ENCODE measurements at places on chromosomes 6 and 20.

DNA sequence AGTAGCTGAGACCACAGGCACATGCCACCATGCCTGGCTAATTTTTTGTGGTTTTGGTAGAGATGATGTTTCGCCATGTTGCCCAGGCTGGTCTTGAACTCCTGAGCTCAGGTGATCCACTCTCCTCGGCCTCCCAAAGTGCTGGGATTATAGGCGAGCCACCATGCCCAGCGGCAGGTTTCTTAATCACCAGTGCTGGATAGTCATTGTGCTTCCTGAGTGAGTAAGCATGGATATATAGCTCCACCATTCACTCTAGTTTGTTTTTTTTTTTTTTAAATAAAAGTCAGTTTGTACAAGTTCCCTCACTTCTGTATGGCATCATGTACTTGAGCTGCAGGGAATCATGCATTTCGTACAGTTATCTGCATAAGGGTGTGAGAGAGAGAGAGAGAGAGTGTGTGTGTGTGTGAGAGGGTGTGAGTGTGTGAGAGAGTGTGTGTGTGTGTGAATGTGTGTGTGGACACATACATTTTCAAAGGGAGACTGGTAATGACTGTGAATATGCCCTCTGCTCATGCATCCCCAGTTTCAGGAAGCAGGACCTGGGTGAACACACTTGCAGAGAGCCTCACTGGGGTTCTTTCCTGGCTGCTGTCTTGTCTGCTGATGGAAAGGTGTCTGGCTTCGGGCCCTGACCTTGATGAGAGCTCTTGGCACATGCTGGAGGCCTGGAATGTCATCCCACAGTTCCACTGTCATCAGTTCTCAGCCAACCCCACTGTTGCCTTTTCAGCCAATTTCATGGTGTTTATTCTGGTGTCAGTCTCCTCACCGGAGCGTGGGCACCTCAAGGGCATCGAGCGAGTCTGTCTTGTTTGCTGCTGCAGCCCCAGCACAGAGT, 65.0 kb upstream of the XRN2 start:
- no peak for DNase-seq

DNA sequence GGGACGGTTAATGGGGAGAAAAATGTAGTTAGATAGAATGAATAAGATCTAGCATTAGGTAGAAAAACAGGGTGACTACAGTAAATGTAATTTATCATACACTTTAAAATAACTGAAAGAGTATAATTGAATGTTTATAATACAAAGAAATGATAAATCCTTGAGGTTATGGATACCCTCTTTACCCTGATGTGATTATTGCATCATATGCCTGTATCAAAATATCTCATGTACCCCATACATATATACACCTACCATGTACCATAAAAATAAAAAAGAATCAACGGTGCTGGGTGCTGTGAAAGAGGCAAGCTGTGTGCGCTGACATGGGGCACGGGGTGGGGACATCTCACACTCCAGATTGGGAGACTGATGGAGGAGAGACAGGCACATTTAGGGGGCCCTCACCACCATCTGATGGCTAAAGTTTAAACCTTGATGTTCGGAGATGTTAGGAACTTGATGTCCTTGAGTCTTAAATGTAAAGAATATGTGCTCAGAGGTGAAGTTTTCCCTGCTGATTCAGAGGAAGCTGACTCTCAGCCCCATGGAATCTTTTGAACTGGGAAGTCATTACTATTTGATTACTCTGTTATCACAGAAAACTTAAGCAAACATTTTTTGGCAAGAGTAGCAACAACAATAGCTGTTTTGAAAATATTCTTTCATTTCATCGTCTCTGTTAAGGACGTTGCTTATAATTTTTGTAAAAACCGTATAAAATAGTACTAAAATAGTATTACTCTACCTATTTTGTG, 26.4 kb upstream of the RFPL4B start:
- DNase-seq: no peak

DNA sequence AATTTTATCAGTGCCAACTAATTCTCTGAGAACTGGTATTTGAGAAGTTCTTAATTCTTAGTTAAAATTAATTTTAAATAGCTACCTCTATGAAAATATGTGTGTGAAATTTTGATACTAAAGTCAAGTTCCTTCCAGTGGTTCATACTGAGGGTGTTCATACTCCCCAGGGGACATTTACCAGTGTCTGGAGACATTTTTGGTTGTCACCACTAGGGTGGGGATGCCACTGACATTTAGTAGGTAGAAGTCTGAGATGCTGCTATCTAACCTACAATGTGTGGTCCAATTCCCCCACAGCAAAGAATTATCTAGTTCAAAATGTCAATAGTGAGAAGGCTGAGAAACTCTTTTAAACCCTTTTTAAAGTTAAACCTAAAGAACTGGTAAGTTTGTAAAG, 463.8 kb downstream of the ADGRB3 start:
- DNase-seq: no peak

DNA sequence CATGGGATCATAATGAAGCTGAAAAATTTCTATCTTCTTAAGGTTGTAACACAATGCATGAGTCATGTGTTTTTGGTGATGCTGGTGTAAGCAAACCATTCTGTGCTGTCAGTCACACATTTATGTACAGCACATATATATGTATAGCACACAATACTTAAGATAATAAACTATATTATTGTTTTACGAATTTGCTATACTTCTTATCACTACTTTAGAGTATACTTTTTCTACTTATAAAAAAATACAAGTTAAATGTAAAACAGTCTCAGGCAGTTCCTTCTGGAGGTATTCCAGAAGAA, 920.1 kb upstream of the FLRT3 start:
- DNase-seq: no peak

DNA sequence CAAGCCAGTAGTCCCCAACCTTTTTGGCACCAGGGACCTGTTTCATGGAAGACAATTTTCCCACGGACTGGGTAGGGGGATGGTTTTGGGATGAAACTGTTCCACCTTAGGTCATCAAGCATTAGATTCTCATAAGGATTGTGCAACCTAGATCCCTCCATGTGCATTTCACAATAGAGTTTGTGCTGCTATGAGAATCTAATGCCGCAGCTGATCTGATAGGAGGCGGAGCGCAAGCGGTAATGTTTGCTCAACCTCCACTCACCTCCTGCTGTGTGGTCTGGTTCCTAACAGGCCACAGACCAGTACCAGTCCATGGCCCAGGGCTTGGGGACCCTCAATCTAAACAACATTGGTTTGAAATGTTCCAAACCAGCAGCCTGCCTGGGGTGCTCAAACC, 137.0 kb upstream of the STXBP5 start:
- no peak for DNase-seq

GRCh38 chr6:139752086-139752485, 377.6 kb upstream of the CITED2 start:
- no peak for DNase-seq

DNA sequence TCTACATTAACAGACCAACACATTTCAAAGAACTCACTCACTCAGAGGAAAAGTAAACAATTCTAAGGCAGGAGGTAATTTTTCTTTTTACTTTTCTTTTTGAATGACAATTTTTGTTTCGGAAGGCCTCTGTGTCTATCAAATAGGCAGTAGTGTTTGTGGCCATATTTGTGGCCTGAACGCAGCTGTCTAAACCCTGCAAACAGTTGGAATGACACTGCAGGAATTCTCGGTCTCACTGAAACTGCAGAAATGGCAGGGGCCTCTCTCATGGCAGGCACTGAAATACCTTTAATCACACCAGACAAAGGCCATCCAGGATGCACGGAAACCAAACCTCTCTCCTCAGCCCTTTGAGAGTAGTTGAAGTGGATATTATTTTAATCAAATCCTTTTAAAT, 30.4 kb downstream of the FYN start:
- DNase-seq: no peak

DNA sequence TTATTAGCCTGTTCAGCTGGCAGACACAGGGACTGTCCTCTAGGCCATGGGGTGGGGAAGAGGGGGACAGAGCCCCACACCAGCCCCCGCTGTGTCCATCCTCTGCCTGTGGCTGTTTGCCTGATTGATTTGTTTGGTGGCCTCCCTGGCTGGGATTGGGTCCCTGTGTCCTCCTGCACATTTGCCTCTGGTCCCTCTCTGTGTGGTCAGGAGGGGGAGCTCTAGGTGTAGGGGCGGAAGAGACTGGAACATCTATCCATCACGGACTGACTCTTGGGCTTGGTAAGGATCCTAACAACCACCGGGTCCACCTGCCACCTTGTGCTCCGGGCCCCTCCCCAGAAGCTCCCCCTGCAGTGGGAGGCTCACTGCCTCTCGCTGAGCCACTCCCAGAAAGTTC, 38.4 kb upstream of the CCDC167 start:
- DNase-seq: no peak

GRCh38 chr20:10658876-10659632, 14.7 kb downstream of the JAG1 start:
- DNase-seq: no peak

- DNase-seq: no peak
Observed at GRCh38 chr20:19940988-19941460, 76.1 kb upstream of the NAA20 start.

DNA sequence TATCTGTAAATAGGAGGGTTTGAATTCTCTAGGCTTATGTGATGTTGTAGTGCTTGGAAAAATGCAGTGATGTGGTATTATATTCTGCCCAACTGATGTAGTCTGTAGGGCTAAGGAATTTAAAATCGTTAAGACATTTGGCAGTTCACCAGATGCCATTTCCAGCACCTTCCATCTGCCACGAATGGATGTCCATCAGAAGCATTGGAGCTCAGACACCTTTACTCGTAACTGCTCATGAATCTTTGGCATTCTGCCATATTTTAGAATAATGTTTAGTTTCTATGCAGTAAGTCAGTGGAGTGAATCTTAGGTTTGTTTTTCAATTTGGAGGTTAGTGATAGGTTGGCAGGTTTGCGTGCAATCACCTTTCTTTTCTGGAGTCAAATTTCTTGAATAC, 2.4 kb upstream of the SYTL3 start:
- DNase-seq: no peak

DNA sequence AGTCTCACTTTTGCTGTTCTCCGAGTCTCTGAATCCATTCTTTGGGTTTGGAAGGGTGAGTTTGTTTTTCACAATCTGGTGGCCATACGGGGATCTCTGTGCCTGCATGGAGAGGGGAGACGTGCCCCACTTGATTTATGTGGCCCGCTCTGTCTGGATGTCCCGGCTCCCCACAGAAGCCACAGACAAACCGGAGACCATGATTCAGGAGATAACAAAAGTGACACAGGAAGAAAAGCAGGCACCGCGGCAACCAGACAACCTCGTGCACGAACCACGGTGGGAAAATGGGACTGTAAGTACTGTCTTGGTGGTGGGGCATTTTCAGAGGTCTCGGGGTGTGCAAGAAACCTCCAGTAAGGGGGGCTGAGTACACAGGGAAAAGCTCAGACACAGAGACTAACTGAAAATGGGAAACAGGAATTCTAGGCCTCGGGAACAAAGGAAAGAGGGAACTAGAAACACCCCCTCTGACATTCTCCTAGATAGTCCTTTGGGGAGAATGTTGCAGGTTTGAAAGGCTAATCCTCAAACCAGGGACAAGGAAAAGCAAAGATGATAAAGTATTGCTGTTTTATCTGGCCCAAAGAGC, 22.1 kb upstream of the ZNF318 start:
- peak; percentile 35 for DNase-seq

DNA sequence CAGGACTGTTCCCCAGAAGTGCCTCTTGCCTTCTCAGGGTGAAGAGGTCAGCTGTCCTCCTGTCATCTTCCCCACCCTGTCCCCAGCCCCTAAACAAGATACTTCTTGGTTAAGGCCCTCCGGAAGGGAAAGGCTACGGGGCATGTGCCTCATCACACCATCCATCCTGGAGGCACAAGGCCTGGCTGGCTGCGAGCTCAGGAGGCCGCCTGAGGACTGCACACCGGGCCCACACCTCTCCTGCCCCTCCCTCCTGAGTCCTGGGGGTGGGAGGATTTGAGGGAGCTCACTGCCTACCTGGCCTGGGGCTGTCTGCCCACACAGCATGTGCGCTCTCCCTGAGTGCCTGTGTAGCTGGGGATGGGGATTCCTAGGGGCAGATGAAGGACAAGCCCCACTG, 9.8 kb downstream of the PI16 start:
- DNase-seq: no peak

- peak; percentile 52 for DNase-seq
Observed at GRCh38 chr6:44002593-44003344, 124.5 kb downstream of the MRPL14 start.

GRCh38 chr20:4443016-4443415, 278.7 kb upstream of the PRND start:
- DNase-seq: no peak

GRCh38 chr6:143394389-143394788, 56.1 kb downstream of the ADAT2 start:
- DNase-seq: no peak

DNA sequence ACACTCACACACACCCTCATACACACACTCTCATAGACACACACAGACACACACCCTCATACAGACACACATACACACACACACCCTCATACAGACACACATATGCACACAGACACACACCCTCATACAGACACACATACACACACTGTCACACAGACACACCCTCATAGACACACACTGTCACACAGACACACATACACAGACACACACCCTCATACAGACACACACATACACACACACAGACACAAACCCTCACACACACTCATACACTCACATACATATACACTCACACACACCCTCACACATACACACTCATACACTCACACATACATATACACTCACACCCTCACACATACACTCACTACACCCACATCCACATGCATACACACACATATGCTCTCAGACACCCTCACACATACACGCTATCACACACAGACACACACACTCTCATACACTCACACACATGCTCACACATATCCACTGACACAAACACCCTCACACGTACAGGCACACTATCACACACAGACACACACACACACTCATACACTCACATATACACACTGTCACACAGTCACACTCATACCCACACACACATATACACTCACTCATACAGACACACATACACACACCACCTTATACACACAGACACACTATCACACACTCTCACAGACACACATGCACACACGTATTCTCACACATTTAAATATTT, 9.1 kb downstream of the ADIG start:
- DNase-seq: no peak

DNA sequence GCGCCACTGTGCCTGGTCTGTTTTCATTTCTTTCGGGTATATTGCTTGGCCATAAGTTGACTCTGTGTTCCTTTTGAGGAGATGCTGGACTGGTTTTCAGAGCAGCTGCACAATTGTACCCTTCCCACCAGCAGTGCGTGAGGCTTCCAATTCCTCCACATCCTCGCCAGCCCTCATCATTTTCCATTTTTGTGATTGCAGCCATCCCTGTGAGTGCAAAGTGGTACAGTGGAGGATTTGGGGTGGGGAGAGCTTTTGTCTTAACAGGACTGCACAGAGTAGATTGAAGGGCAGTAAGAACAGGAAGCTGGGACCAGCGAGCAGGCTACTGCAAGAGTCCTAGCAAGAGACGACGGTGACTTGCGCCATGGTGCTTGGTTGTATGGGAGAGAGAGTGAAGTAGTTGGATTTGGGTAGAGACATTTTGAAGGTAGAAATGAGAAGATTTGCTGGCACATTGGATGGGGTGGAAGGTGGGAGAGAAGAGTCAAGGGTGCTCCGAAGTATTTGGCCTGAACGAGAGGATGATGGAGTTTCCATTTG, 18.3 kb downstream of the BCAS4 start:
- no peak for DNase-seq

- DNase-seq: no peak
Observed at GRCh38 chr6:44249082-44249748, 2.3 kb downstream of the HSP90AB1 start.
